ENCODE measurements at places on chromosomes 12 and 14.
A peak's percentile ranks its signal among the peaks of the same experiment; 100 is the strongest.

DNA sequence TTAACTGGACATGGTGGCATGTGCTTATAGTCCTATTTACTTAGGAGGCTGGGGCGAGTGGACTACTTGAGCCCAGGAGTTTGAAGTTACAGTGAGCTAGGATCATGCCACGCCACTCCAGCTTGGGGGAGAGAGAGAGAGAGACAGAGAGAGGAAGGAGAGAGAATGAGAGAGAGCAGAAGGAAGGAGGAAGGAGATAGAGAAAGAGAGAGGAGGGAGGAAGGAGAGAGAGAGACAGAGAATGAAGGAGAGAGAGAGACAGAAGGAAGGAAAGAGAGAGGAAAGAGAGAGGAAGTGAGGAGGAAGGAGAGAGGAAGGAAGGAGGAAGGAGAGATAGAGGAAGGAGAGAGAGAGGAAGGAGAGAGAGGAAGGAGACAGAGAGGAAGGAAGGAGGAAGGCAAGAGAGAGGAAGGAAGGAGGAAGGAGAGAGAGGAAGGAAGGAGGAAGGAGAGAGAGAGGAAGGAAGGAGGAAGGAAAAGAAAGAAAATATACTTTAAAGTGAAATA is 93.5 kb upstream of the PTPRB start:
- no peak for DNase-seq

DNA sequence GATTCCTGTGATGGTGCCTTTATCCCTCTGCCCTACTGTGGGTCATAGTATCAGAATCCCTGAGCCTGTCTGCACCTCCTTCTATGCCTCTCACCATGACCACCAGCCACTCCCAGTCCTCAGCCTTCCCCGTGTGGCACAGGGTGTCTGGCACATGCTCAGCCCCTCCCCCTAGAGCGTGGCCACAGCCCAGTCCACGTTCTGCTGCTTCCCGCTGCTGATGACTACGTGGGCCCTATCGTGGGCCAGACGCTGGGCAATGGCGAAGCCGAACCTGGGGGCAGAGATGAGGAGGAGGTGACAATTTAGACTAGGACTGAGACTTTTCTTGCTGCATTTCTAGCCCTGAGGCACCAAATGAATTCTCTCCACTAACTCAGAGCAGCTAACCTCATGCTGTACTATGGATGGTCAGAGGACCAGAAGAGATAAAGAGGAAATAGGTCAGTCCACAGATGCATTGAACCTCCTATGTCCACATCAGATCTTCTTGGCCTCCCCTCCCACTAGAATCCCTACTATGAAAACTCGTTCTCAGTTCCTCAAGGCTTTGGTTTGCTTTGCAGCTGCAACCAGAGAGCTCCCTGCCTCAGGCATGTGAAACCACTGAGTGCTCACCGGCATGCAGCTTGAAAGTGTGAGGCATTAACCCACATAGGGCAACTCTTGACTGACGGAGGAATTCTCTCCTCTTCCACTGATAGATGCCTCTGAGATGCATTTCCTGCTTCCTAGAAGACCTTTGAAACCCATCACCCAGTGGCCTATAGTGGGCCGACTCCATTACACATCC is 126.3 kb upstream of the DHRS4 start:
- no peak for DNase-seq

DNA sequence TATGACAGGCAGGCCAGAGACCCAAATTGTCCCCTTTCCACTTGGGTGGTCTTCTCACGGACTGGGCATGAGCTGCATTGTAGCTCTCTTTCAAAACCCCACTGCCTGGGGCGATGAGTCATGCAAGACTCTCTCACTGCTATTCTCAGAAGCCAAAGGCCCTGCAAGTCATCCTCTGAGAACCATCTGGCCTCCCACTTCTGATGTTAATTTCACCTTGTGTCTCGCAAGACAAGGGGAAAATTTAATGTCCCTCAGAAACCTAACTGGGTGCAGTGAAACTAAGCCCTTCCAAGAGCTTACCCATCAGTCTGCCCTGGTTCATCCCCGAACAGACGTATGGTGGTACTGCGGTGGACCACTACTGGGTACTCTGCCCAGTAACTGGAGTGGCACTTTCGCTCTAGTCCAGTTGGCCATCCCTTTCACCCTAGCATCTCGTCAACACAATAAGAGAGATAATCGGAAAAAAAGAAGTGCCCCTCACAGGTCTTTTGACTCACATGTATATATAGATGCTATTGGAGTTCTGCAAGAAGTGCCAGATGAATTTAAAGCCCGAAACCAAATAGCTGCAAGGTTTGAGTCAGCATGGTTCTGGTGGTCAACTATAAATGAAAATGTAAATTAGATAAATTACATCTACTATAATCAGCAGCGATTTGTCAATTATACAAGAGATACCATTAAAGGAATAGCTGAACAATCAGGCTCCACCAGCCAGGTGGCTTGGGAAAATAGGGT is 31.3 kb upstream of the LALBA start:
- no peak for DNase-seq

GRCh38 chr12:53746592-53747092 is 5.1 kb downstream of the CISTR start:
- DNase-seq, result peak; percentile 67

DNA sequence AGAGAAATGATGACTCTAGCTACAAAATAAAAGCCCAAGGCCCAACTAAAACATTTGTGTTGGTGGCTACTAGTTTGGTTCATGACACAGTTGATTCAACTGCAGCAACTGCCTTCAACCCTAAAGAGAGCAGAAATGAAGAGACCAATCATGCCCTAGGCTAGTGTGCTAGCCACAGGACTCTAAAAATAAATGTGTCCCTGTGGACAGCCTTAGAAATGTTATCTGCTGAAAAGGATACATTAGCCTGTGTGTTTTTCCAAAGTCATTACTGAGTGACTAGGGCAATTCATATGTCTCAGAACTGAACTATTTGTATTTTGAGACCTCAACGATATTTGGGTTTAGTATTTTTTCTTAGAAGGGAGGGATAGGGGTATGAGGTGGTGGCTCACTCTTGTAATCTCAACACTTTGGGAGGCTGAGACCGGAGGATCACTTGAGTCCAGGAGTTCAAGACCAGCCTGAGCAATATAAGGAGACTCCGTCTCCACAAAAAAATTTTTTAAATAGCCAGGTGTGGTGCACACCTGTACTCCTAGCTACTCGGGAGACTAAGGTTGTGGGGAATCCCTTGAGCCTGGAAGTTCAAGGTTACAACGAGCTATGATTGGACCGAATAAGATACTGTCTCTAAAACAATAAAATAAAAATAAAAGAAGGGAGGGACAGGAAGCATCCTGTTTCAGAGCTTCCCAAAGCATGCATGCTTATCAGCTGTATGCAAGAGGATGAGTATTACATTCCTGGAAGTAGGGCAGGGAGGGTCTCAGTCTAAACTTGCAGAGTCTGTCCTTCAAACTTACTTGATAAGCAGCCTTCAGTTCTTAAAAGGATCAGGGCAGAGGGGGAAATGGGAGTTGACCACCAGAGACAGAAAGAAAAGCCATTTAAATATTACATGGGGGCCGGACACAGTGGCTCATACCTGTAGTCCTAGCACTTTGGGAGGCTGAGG is 29.6 kb upstream of the NAP1L1 start:
- DNase-seq, result no peak

- DNase-seq, result no peak
These were observed 96.2 kb upstream of the PDE3A start for GRCh38 chr12:20272161-20272560.

DNA sequence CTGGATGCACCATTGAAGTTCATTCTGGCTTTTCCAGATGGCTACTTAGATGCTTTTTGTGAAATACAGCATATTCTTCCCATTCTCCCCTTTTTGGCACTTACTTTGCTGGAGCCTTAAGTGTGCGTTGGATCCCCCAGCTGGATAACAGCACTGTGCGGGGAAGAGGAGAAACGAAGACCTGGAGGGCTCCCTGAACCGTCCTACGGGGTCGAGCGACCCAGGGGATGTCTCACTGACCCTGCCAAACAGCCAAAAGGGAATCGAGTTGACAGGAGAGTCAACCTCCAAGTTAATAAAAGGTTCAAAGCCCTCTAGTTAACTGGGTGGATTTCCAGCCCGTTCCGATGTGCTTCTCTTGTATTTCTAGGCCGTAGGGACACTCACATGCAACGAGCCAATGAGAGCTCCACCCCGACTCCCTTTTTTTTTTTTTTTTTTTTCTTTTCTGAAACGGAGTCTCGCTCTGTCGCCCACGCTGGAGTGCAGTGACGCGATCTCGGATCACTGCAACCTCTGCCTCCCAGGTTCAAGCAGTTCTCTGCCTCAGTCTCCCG is 1.0 kb upstream of the CAMKK2 start:
- peak; percentile 21 for DNase-seq

DNA sequence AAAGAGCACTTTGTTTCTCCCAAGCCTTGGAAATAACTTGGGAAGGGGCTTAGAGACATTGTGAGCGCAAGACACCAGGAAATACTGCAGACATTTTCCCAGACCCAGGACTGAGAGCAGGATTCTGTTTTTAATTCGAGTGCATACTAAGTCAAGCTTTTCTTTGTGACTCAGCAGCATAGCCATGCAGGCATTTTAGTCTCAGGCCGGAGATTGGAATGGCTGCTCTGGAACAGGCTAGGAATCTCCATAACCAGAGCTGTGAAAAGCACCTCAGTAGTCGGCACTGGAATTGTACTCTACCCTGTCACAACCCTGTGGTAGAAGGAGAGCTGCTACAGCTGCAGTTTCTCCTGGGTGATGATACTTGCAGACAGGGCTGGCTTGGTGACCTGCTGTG is 28.9 kb upstream of the GARIN6 start:
- DNase-seq, result no peak

DNA sequence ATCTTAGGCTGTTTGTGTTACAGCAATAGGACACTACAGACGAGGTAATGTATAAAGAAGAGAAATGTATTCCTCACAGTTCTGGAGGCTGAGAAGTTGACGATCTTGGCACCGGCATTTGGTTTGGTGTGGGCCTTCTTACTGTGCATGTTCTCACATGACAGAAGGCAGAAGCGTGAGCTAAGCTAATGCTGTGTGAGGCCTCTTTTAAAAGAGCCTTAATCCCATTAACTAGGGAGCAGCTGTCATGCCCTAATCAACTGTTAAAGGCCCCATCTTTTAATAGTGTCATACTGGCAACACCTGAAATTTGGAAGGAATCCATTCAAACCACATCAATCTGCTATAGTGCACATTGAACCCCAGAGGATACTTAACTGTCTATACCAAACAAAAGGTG is 992.9 kb downstream of the GALC start:
- DNase-seq, result no peak

DNA sequence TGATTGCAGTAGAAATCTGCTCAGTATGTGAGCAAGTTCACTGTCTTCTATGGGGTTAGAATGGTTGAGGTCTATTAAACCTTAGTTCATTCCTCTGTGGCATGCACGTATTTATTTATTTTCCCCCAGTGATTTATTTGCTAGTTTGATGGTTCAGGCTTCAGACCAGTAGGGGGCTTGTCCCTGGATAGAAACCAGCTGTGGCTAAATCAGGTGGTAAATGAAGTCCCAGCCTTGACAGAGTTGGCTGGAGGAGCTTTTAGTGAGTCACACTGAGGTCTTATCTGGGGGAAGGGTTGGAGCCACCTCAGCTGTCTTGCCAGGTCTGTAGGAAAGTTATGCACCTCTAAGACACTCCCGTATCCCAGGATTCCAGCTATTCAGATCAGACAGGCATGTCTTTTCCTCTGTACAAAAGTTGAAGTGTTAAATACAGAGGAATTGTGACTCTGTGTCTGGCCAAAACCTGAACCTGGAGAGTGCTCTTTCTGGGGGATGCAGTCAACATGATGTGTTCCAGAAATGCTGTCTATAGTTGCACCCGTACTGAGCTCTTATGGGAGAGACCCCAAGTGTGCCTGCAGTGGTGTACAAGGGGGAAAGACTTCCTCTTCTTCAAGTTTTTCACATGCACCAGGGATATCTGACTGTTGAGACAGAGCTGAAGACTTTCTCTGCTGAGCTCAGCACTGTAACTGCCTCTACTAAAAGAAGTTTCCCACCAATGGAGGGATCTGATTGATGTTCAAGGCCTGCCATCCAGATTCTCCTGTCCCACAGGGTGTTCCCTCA is 1322.1 kb downstream of the TMEM121 start:
- DNase-seq, result no peak

GRCh38 chr12:52380271-52380694 is 5.2 kb downstream of the KRT84 start:
- DNase-seq, result no peak

- no peak for DNase-seq
These were observed 232.0 kb upstream of the PLXNC1 start for GRCh38 chr12:93916402-93916801.

DNA sequence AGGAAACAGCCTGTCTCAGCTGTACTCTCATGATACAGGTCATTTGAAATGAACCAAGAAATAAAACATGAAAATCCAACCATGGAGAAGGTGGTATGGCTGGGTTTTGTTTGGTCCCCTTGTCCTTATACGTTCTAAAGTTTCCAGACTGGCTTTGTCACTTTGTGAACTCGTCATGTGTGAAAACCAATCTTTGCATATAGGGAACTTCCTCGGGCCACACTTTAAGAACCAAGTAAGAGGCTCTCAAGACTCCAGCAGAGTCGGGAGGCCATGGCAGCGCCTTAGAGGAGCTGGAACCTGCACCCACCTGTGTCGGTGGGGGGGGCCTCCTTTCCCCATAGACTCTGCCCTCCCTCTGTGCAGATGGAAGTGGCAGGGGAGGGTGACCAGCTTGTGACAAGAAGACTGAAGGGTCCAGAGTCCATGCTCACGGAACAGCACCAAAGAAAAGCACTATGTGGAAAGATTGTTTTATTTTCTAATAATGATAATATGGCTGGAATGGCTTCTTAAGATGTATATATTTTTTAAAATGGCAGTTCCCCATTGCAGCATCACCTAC is 125.3 kb downstream of the ESRRB start:
- DNase-seq, result no peak

- no peak for DNase-seq
These were observed 31.5 kb downstream of the FBXL14 start for GRCh38 chr12:1562813-1563407.

DNA sequence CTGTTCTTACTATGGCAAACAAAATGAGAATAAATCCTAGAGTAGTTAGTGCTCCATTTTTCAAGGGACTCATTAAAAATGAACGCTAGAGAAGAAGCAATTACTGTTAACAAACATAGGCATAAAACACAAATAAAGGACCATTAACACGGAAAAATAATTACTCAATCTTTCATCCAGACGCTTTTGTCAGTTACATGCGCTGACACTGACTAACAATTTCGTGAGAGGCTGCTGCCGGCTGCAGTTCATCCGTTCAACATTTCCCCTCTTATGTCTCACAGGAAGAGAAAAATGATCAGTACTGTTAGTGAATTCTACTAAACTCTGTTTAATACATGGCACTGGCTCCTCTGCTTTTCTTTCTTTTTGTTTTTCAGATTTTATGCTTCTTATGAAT is 472.7 kb upstream of the FLRT2 start:
- DNase-seq, result no peak

DNA sequence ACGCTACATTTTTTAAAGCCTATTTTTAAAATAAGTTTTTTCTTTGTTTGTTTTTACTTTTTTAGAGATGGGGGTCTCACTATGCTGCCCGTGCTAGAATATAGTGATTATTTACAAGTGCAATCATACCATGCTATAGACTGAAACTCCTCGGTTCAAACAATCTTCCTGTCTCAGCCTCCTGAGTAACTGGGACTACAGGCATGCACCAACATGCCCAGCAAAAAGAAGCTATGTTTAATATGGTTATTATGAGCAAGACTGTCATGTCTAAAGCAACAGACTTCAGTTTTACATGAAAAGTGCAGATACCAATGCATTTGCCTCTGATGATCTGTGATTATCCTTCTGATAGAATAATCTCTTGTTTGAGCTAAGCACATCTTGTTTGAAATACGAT is 45.6 kb upstream of the SGPP1 start:
- DNase-seq, result no peak
